ENCODE measurements at places on chromosomes 7 and 10. TPM values are rescaled to one million over a fixed set of nuclear protein-coding genes. Genes with fewer than 3 reads are reported as not detected.

DNA sequence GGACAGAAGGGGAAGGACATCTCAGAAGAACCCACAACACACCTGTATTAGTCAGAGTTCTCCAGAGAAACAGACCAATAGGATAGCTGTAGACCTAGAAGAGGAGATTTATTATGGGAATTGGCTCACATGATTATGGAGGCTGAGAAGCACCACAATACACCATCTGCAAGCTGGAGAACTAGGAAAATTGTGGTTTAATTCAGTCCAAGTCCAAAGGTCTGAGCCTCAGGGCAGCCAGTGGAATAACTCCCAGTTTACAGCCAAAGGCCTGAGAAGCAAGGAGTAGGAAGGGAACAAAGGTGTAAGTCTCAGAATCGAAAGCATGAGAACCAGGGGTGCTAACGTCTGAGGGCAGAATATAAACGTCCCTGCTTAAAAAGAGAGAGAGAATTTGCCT lies 99.6 kb upstream of the AUTS2 start:
- H3K27ac ChIP-seq: no peak overlapping the region
- H3K4me1 ChIP-seq: no peaks in the 10 kb centered on the region
- H3K36me3 ChIP-seq: no peaks in the 10 kb centered on the region
- no peak overlapping the region for H3K4me3 ChIP-seq
- H3K27me3 ChIP-seq: peaks cover 2% of the 10 kb centered on the region

Gene TES
- total RNA-seq: 117 TPM

DNA sequence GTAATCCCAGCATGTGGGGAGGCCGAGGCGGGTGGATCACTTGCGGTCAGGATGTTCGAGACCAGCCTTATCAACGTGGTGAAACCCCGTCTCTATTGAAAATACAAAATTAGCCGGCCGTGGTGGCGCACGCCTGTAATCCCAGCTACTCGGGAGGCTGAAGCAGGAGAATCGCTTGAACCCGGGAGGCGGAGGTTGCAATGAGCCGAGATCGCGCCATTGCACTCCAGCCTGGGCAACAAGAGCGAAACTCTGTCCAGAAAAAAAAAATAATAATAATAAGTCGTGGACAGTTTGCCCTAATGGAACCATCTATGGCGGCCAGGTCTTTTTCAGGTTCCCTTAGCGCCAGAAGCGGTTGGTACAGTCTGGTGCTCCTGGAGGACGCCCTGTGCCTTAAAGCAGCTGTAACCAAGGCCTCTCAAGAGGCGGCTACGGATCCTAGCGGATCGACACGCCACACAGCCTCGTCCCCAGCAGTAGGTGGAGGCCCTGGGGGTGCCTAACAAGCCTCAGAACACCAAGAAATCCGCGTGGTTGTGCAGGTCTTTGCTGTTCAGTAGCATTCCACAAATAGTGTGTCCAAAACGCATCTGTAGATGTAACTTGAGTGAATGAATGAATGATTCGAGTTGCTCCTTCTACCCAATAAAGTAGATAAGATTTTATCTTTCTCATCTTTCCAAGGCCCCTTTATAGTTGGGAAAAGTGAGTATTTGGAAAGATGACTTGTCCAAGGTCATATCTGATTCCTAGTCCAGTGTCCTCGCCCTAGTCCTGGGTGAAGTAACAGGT lies 982 bp downstream of the PGAM1 start:
- peaks cover 26% of the 10 kb centered on the region for H3K36me3 ChIP-seq
- no peaks in the 10 kb centered on the region for H3K27me3 ChIP-seq
- no peak for DNase-seq

Gene GRID2IP
- total RNA-seq: 0.90 TPM

DNA sequence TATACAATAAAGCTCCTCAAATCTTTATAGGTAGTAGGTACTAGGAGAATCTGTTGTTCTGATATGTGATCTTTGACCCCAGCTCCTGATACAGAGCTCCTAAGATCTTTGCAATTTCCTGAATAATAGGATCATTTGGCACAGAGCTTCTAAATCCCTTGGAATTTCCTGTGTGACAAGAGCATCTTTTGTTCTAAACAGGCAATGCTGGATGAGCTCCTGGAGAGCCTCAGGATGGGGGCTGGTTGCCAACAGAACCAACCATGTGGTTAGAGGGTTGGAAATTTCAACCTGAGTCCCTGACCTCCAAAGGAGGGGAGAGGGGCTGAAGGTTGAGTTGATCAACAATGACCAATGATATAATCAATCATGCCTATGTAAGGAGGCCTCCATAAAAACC lies 629.0 kb downstream of the CCSER2 start:
- DNase-seq: no peak
- no peak overlapping the region for H3K27ac ChIP-seq
- H3K4me3 ChIP-seq: no peak overlapping the region
- H3K36me3 ChIP-seq: no peaks in the 10 kb centered on the region
- no peaks in the 10 kb centered on the region for H3K4me1 ChIP-seq

Gene BTBD16
- not detected for total RNA-seq

Gene PDIA4
- 40.3 TPM for total RNA-seq

Gene KLHL7
- 20.1 TPM for total RNA-seq

DNA sequence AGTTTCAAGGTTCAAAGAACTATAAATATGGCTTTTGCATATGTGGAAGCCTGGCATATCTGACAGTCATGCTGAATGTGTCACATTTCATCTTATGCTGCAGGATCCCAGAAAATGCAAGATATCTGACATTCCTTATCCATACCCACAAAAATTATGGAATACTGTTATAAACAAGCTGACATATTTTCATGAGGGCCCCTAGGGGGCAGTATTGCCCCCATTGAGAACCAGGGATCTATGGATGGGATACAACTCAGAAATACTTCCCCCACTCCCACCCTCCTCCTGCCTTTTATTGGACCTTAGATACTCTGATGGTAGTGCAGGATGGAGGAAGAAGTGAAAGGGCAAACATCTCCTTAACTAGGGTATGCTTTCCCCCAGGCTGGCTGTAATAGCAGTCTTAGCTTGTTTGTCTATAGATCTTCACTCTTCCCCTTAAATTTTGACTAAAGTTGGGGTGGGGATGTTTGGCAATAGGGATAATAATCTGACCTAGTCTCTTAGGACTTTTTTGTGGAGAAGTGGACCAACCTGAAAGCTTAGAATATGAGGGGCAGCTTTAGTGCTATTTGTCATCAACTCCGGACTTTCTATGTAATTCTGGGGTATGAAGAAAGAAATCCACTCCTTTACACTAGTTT lies 3.5 kb upstream of the GNGT1 start:
- no peaks in the 10 kb centered on the region for H3K4me1 ChIP-seq
- no peak overlapping the region for H3K27ac ChIP-seq
- no peak overlapping the region for H3K4me3 ChIP-seq
- no peaks in the 10 kb centered on the region for H3K27me3 ChIP-seq
- H3K36me3 ChIP-seq: no peaks in the 10 kb centered on the region
- no peak for DNase-seq

DNA sequence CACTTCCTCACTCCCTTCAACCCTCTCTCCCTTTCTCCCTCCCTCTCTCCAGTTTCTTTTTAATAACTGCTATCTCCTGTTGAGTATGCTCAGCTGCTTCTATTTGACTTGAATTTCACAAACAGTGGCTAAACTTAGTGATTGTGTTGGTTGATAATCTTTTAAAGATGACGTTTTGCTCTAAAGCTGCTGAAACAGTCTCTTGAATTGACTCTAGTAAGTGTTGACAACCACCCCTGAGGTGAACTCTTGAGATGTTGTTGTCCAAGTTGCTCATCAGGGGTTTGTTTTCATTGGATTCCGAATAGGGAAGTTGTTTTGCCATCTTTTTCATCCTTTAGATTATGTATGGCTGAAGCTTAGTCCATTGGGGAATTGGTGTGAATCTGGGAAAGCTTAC lies 176.2 kb downstream of the TWIST1 start:
- DNase-seq: no peak
- no peak overlapping the region for H3K4me3 ChIP-seq
- H3K36me3 ChIP-seq: no peaks in the 10 kb centered on the region
- no peak overlapping the region for H3K27ac ChIP-seq
- H3K27me3 ChIP-seq: no peaks in the 10 kb centered on the region

DNA sequence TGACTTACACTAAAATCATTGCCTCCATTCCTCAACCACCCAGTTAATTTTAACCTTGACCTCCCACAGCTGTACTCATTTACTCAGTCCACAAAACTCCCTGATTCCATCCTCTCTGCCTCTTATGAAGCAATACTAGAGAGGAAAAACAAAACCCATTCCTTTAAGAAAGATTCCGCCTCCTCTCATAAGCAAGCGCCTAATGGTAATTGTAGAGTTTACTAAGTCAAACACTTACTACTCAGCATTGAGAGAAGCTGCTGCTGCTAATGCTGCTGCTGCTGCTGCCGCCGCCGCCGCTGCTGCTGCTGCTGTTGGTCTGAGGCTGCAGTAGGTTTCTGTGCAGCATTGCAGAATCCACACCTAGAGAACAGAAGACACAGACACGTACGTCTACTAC lies 2.1 kb upstream of the ADD3 start:
- H3K4me1 ChIP-seq: peaks cover 23% of the 10 kb centered on the region
- no peak overlapping the region for H3K4me3 ChIP-seq
- H3K27ac ChIP-seq: no peak overlapping the region
- H3K27me3 ChIP-seq: no peaks in the 10 kb centered on the region
- H3K36me3 ChIP-seq: no peaks in the 10 kb centered on the region
